Activated CD8-positive, alpha-beta memory T cell treated with anti-CD3 and anti-CD28 coated beads for 48 hours (primary cell): ENCODE measurements at places on chromosomes 2 and 18.

GRCh38 chr2:140947236-140947635, 1183.6 kb downstream of the LRP1B start:
- no peak for DNase-seq

- no peak for DNase-seq
Measured at GRCh38 chr2:219199470-219200211, 6.9 kb upstream of the ZFAND2B start.

DNA sequence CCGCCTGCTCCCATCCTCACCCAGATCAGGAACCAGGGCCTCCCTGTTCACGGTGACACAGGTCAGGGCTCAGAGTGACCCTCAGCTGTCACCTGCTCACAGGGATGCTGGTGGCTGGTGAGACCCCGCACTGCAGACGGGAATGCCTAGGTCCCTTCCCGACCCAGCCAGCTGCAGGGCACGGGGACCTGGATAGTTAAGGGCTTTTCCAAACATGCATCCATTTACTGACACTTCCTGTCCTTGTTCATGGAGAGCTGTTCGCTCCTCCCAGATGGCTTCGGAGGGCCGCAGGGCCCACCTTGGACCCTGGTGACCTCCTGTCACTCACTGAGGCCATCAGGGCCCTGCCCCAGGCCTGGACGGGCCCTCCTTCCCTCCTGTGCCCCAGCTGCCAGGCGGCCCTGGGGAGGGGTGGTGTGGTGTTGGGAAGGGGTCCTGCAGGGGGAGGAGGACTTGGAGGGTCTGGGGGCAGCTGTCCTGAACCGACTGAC, 31.7 kb downstream of the GPC1 start:
- DNase-seq, result no peak

DNA sequence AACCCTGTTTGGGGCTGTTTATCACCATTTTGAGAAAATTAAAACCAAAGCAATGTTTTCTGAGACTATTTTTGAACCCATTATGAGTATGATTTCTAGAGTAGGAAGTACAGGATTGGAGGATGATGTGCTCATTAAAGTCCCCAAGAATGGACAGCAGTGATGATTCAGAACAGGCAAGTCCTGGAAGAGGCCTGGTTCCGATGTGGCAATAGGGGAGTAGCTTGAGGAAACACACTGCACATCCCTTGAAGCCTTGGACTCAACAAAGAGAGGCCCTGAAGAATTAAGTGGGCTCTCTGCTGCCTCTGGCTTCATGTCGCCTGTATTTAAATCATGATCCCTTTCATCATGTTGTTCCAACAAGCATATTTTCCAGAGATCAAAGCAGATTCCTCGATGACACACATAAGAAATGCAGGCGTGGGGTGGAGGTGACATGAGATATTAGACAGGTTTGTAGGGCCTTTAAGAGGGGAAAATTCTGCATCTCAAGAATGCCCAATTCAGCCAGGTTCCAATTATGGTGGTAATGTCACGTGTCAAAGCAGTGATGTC, 242.2 kb downstream of the FHOD3 start:
- no peak for DNase-seq

DNA sequence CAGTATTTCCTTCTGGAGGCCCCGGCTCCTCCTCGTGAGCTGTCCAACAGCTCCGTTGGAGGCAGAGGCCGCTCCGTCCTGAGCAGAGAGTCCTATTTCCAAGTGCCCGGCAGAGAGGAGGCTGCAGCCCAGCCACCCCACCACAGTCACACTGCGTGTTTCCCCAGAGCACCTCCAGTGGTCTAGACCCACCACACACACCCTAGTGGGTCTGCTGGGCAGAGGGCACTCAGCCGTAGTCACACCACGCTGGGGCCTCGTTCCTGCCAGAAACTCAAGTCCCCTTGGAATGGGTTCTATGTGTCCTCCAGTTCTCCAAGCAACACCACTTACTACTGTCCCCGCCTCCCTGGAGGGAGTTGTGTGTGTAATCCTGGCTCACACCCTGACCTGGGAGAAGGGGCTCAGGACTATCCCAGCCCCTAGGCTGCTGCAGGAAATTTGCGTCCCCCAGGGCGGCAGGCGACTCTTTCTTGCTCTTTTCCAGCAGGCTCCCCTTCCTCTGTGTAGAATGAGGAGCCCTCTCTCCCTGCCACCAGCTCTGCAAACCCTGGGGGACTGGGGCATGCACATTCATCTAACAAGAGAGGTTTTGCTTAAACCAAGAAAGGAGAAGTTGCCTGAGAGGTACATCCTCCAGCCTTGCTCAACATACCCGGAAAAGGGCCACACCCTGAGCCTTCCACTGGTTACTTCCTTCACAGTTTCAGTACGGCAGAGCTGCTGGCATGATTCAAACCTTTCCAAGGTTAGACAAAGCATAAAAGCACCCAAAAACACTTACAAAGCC, 114.1 kb downstream of the NDUFA10 start:
- no peak for DNase-seq
